Left colon (tissue), 2 donors: ENCODE measurements at places on chromosomes 16 and 17. TPM values are rescaled to one million over a fixed set of nuclear protein-coding genes. Genes with fewer than 3 reads are reported as not detected.

DNA sequence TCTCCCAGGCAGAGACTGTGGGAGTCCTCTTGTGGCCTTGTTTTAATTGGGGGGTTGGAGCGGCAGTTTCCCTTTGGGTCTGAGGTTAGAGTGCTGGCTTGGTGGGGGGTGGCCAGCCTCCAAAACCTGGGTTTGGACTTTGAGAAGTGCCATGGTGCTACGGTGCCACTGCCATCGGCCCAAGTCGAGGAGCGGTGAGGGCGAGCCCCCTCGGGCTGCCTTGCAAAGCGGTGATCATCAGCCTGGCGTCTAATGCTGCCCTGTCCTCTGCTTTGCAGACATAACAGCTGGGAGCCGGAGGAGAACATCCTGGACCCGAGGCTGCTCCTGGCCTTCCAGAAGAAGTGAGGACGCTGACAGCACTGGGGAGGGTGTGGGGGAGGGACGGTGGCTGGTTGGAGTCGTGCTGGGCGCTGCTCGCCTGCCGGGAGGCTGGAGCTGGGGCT lies 1.2 kb downstream of the CBX2 start:
- no peak for DNase-seq

- no peak for DNase-seq
Measured at GRCh38 chr17:77087650-77088454, 52.9 kb upstream of the SEC14L1 start.

- no peak for DNase-seq
Measured at GRCh38 chr16:49542391-49542891, 168.8 kb downstream of the C16orf78 start.

GRCh38 chr17:42817866-42818265 lies 6.2 kb downstream of the BECN1 start:
- DNase-seq: no peak

DNA sequence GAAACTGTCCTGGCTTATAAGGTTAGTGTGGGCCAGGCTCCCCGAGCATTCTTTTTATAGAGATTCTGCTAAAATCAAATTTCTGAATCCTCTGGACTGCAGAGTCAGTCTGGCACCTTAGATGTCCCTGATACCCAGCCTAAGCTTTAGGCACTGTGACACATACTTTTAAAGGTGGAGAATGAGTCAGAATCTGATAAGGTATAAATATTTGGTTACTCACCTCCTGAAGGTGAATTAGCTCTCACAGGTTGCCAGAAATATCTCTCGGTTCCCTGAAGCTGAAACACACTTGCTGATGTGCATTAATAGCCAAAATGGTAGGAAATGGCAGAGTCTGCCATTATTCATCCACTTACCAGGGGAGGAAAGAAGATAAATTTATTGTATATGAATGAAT lies 446.9 kb downstream of the UTP18 start:
- no peak for DNase-seq

GRCh38 chr17:49266233-49266632 lies 35.6 kb upstream of the PHOSPHO1 start:
- no peak for DNase-seq

DNA sequence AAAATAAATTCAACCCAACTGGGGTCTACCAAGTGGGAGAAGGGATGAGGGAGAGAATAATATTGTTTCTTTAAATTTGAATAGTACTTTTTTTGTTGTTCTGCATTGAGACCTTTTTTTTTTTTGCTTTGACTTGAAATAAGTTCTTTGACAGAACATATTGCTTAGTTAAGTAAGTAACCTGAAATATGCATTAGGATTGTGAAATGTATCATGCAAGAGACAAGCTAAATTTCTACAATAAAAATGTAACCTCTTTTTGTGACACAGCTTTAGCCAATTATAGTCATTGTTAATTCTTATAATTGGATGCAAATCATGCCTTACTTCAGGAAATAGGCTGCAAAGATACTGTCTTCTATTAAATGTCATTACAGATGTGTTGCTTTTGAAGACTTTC lies 150.0 kb upstream of the GOT2 start:
- no peak for DNase-seq

DNA sequence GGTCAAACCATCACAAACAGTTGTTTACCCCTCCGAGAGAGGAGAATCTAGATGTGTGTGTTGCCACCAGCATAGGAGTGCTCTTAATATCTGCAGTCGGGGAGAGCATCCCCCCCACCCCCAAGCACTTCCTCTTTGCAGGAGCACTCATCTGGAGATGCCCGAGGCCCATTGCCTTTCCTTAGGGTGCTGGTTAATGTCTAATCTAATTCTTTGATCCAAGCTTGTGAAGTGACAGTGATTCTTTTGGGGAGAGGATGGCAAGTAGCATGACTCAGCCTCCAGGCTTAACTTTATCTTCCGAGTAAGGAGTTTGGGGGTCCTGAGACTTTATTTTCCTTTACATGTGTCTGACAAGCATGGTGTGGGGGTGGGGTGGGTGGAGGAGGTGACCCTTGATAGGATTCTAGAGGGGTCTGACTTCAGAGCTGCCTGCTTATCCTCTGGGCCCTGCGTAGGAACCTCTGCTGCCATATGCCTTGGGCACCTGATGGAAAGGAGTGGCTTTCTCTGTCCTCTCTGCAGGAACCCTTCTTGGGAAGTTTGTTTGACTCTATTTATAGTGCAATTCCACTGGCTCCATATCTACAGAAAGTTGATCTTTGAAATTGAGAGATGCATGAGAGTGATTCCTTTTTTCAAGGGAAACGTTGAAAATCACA lies 207.1 kb downstream of the SPECC1 start:
- DNase-seq: no peak

DNA sequence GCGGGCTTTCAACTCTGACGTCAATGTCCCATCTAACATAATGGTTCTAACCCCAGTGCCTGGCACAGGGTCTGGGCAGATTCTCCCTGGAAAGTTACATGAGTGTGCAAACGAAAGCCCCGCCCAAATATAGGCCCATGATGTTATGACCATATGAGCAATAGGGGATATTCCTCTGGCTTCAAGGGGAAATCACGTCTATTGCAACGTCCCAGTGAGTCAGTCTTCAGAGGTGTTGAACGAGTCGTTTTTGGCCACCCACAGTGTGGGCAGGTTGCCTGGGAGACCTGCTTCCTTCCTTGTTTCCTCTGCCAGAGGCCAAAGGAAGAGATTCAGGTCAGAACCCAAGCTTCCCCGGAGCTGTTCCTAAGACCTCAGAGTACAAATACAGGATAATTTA lies 30.3 kb downstream of the PIK3R5 start:
- no peak for DNase-seq

GRCh38 chr17:17213775-17214174 lies 7.6 kb upstream of the PLD6 start:
- DNase-seq: no peak

DNA sequence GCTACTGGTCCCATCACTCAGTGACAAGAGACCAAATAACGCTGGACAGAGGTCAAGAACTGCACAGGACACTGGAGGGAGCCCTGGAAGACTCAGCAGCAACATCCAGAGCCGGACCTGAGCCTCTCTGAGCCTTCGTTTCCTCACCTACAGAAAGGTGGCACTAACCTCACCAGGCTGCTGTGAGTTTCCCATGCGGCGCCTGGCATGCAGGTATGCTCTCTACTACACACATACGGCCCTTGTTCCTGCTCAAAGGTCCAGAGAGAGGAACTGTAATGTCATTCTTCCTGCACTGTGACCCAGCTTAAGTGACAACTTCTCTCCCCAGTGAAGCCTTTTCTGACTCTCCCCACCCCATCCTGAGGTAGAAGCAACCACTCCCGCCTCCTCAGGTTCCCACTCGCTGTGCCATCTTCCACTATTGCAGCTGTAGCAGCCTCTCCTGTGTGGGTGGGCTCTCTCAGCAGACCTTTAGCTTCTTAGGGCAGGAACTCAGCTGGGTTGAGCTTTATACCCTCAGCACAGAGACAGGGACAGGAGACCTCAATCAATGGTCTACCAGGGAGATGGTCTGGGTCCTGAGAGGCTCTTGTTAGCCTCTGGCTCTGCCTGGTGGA lies 43.9 kb upstream of the SREBF1 start:
- DNase-seq: no peak

GRCh38 chr17:31226950-31227349 lies 70.1 kb downstream of the OMG start:
- DNase-seq: no peak

DNA sequence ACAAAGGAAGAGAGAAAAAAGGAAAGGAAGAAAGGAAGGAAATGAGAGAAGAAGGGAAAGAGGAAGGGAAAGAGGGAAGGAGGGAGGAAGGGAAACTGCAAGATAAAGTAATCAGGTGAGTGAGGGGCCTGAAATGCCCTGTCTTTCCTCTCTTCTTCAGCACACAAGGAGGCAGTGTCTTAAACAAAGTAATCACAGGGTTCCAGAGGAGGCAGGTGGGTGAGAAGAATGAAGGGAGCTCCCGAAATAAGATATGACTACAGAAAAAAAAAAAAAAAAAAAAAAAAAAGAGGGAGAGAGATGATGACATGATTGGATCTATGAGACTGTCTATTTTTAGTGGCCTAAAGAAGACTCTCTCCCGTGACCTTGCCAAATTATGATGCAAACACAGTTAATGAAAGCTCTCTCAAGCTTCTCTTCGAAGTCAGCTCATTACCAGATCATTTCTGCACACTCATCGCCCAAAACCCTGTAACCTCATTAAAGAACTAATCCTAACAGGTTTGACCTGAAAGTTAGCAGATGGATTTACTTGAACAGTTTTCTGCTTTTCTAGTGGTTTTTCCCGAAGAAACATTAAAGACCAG lies 53.6 kb downstream of the CDH11 start:
- DNase-seq: no peak

- no peak for DNase-seq
Measured at GRCh38 chr16:13421726-13422125, 498.2 kb upstream of the ERCC4 start.

DNA sequence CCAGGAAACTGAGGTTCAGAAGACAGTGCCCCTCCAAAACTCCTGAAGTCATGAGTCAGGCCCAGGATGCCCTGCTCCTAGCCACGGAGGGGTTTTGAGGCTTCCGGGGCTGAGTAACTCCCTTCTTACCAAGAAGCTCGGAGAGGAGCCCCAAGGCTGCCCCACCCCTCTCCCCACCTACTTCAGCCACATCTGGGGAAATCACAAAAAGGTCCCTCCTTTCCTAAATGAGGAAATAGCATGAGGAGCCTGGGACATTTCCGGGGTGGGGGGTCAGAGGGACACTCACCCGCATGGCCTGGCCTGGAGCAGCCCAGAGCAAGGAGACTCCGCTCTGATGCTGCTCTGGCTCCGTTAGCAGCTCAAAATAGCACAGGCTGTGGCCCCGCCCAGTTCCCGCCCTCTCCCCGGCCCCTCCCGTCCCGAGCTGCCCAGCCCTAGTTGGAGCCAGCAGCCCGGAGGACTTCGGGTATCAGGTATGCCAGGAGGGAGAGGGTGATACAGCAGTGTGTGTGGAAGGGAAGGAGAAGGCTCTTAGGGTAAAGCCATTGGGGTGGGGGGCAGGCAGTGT lies 40.1 kb downstream of the MYO18A start:
- peak; percentile 90 for DNase-seq

DNA sequence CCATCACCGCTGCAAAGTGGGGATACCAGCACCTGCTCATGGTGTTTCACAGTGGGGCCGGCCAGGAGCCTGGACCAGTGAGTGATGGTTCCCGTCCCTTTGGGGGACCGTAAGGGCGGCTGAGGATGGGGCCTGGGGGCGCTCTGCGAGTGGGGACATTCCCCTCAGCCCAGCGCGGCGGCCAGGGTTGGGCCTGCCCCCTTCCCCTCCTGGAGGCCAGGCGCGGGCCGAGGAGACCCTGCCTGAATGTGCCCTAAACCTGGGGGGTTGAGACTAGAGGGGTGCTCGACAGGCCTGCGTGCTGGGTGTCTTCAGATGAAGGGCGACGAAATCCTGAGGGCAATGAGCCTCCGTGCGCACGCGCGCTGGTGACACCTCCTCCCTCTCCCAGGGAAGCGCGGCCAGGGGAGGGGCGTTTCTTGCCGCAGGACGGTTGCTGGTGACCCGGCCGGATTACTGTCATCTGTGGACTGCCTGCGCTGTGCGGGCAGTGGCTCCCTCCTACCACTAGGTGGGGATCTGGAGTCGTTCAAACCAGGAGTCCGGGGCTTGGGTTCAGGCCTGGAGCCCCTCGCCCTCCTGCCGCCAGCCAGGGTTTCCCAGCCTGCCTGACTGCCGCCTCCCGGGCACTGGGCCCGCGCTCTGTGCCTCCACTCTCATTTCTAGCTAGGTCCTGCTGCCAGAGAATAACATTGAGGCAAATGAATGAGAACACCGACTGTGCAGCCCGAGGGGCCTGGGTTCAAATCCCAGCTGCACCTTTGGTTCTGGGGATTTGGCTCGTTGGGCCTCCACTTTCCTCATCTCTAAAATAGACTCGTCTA lies 17.1 kb downstream of the TBX2 start:
- peak; percentile 76 for DNase-seq

GRCh38 chr17:37650419-37651003 lies 7.3 kb upstream of the DDX52 start:
- DNase-seq: no peak

DNA sequence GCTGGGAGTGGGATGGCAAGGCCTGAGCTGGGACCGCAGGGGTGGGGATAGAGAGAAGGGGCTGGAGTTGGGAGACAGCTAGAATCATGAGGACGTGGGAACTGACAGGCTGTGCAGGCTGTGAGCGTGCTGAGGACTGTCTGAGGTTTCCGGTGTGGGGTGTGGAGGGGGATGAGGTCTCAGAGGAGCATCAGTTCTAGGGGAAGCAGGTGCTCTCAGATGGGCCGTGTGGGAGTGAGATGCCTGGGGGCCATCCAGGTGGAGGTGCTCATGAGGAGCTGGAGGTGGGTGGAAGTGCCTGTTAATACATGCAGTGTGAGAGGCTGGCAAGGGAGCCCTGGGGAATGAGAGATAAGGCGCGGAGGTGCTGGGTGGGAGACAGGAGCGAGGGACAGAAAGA lies 27.2 kb downstream of the HASPIN start:
- DNase-seq: no peak

DNA sequence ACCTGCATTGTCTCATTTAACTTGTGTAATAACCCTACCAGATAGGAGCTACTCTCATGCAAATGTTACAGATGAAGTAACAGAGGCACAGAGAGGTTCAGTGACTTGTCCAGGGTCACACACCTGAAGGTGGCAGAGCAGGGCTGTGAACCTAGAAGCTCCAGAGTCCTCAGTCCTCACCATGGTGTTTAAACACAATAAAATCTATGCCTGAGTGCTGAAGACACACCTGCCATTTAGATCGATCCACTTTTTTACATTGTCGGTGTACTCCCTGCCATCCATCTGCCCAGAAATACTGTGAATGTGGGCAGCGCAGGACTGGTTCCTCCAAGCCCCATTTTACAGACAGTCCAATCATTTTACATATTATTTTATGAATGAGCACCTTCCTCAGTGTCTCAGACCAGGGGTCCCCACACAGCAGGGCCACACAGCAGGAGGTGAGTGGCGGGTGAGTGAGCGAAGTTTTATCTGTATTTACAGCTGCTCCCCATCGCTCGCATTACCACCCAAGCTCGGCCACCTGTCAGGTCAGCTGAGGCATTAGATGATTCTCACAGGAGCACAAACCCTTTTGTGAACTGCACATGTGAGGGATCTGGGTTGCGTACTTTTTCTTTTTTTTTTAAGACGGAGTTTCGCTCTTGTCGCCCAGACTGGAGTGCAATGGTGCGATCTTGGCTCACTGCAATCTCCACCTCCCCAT lies 5.6 kb downstream of the IL4R start:
- no peak for DNase-seq

GRCh38 chr17:42111871-42112551 lies 503 bp downstream of the DHX58 start:
- DNase-seq: peak; percentile 59

Gene CCL4L2
- total RNA-seq: not detected

Gene RUNDC3A
- total RNA-seq: 1.5 TPM

Gene CLDN9
- 0.40 TPM for total RNA-seq

Gene WFDC1
- total RNA-seq: 4.3 TPM

Gene LDHD
- 89.2 TPM for total RNA-seq

Gene TBC1D3H
- not detected for total RNA-seq

Gene KRT24
- total RNA-seq: 1.3 TPM

Gene OGFOD1
- total RNA-seq: 15.9 TPM

Gene ZNF594
- total RNA-seq: 3.9 TPM
